ENCODE measurements at places on chromosomes 1 and 21. TPM values are rescaled to one million over a fixed set of nuclear protein-coding genes. Genes with fewer than 3 reads are reported as not detected.

SPATA46 gene
- not detected for total RNA-seq

LIPI gene
- total RNA-seq, result not detected

BRINP3 gene
- total RNA-seq, result 0.25 TPM

TNNT2 gene
- total RNA-seq, result 2.3 TPM

CHI3L1 gene
- total RNA-seq, result 14.7 TPM

BACE2 gene
- 19.9 TPM for total RNA-seq

OR2T35 gene
- total RNA-seq, result not detected

RPS6KA1 gene
- 30.4 TPM for total RNA-seq

LAMC2 gene
- 43.6 TPM for total RNA-seq

SLC25A34 gene
- total RNA-seq, result 2.1 TPM

COL16A1 gene
- 68.8 TPM for total RNA-seq

MATN1 gene
- not detected for total RNA-seq

CFHR3 gene
- not detected for total RNA-seq

SLC5A9 gene
- not detected for total RNA-seq

ZYG11B gene
- total RNA-seq, result 23.2 TPM

GPR37L1 gene
- total RNA-seq, result not detected

IL20 gene
- not detected for total RNA-seq

FOXD3 gene
- not detected for total RNA-seq

CD2 gene
- total RNA-seq, result not detected

PSRC1 gene
- total RNA-seq, result 6.5 TPM

TNFAIP8L2 gene
- not detected for total RNA-seq

CELA2A gene
- not detected for total RNA-seq

PDZK1IP1 gene
- total RNA-seq, result 122 TPM

Data from mesangial cell (primary cell).